Cardiac muscle cell (in vitro differentiated cells and primary cell): ENCODE measurements at places on chromosomes 5 and 9. TPM values are rescaled to one million over a fixed set of nuclear protein-coding genes. Genes with fewer than 3 reads are reported as not detected.

DNA sequence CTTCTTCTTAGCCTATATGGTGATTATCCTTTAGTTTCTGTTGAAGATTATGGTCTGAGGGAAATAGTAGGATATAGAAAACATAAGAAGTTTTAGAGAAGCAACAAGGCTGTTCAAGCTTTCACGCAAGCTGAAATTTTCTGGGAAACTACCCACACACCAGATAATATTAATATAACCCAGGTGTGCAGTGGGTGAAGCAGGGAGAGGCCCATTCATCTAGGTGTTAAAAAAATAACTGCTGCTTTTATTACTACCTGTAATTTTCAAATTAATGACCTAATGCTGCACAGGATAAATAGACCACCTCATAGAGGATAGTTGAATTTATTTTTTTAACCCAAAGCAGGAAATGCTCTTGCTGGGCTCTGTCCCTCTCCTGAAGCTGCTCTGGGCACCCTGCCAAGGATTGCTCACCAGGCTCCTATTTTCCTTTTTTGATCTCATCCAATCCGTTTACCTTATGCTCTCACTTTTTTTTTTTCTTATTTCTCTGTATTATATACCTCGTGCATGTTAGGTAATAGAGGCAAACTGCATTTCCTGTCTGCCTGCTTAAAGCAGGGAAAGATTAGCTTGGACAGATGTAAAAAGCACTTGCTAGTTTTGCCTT lies 124.3 kb upstream of the SLC12A2 start:
- peak; percentile 63 for DNase-seq

GRCh38 chr5:56735849-56736641 lies 79.3 kb upstream of the MAP3K1 start:
- peak; percentile 72 for DNase-seq

ZBTB43 gene
- 12.5 and 18.6 TPM in 2 replicates for total RNA-seq

DNA sequence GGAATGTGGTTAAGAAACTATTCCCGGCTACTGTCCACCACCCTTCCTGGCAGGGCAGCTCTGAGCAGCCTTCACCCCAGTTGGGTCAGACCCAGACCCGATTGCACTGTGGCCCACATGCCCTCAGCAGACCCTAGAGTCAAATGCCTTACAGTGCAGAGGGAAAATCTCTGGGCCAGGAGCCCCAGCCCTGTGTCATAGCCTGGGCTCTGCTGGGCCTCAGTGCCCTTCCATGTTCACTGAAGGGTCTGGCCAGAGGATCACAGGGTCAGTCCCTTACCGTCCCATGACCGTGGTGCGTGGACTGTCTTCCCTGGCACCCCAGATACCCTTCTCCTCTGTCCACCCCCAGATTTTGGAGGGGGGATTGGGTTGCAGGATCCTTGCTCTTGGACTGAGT lies 73.5 kb upstream of the COL5A1 start:
- DNase-seq = no peak

IGFBPL1 gene
- total RNA-seq = 12.6 and 24.2 TPM in 2 replicates

DNA sequence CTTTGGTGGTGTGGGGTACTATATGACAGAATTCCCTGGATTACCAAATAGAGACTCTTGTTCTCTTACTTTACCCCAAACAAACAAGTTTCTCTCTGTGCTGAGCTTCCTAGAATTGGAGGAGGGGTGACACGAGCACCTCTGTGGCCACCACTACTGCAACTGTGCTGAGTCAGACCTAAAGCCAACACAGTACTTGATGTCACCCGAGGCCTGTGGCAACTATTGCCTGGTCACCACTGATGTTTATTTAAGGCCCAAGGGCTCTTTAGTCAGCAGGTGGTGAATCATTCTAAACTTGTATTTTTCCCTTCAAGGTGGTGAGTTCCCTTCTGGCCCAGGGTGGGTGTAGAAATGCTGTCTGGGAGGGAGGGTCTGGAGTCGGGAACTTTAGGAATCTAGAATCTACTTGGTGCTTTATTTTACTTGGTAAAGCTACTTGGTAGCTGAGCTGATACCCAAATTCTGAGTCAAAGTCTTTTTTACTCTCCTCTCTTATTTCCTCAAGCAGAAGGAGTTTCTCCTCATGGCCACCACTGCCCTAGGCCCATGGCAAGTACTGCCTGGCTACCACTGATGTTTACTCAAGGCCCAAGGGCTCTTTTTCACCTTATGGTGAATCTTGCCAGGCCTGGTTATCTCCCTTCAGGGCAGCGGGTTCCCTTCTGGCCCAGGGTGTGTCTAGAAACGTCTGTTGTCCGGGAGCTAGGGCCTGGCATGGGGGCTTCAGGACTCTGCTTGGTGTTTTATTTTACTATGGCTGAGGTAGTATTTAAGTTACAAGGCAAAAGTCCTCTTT lies 9.8 kb downstream of the LURAP1L start:
- DNase-seq = peak; percentile 56

CCL21 gene
- total RNA-seq = 3.6 and 8.2 TPM in 2 replicates

DNA sequence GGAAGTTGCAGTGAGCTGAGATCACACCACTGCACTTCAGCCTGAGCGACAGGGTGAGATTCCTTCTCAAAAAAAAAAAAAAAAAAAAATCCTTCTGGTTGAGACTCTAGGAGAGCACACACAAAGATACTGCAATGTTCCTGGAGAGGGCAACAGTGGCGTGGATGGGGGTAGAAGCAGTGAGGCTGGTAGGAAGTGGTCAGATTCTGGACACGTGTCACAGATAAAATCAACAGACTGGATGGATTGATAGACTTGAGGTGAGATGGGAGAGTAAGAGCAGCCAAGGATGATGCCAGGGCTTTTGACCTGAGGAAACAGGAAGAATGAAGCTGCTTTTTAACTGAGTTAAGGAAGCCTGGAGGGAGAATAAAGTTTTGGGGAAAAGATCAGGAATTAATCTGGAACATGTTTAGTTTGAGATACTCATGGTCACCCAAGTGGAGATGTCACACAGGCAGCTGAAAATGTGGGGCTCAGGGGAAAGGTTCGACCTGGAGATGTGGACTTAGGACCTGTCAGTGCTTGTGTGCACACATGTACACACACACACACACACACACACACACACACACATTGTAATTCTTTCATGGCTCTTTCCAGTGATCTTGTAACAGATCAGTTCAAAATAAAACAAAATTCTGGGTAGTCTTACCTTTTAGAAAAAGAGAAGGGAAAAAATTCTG lies 88.1 kb downstream of the FANCC start:
- no peak for DNase-seq

DNA sequence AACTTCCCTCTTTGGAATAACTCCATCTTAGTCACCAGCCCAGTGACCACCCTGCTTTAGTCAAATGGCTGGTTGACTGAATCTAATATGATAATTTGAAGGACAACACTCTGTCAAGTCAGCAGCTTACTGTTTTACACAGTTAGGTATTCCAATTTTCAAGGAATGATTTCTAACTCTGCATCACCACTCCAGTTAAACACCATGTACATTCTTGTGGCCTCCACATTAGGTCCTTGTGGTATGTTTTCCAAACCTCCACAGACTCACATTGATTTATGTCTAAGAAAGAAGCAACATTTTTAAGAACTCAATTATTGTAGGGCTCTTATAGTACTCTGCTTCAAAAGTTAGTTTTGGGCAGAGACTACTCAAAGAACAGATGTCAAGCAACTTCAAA lies 110.7 kb downstream of the TLE1 start:
- DNase-seq = no peak

- no peak for DNase-seq
Observed at GRCh38 chr5:139925216-139925562, 117.9 kb downstream of the NRG2 start.

DNA sequence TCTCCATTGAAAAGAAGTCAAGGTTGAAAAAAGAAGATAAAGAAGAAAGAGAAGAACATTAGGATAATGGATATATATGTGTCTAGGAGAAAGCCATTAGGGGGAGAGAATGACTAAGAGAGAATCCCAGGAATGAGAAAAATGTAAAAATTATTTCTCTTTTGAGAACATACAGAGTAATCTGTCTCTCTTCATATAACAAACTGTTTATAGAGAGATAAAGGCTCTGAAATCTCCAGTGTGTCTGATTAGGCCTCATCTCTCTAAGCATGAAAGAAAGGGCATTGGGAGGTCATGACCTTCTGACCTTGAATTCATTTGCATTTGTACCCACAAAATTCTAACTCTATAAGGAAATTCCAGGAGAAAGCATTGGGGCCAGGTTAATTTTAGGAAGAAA lies 3.5 kb upstream of the MPDZ start:
- no peak for DNase-seq

DRD1 gene
- total RNA-seq = 1.3 and 3.1 TPM in 2 replicates

GRCh38 chr9:621201-621855 lies 220.2 kb upstream of the DMRT1 start:
- no peak for DNase-seq

DNA sequence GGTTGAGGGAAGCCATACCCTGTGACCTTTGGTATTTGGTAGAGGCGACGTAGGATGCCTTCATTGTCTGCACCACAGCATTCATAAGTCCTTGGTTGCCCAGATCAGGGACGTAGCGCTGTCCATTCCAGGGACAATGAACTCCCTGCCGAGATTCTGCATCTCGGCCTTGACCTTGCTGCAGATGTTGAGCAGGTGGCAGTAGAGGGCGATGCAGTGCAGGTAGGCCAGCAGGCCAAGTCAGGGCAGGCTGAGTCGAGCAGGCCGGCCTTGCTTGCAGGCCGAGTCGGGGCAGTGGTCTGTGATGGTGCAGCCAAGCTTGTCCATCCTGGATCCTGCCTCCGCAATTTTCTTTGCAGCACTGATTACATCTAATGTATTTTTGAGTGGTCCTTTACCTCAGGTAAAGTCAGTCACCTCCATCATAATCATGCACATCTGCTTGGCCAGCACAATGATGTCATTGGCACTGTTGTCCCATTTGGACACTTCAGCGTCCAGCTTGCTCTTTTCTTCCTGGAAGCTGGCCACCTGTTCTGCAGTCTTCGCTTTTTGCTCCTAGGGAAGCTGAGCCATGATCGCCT lies 93.4 kb upstream of the CCDC112 start:
- DNase-seq = no peak

GRCh38 chr5:164671640-164672039 lies 1166.2 kb downstream of the MAT2B start:
- no peak for DNase-seq

CDKN2A gene
- 0.25 and 0.27 TPM in 2 replicates for total RNA-seq

GRCh38 chr9:69748304-69748703 lies 11.5 kb downstream of the PTAR1 start:
- no peak for DNase-seq

DNA sequence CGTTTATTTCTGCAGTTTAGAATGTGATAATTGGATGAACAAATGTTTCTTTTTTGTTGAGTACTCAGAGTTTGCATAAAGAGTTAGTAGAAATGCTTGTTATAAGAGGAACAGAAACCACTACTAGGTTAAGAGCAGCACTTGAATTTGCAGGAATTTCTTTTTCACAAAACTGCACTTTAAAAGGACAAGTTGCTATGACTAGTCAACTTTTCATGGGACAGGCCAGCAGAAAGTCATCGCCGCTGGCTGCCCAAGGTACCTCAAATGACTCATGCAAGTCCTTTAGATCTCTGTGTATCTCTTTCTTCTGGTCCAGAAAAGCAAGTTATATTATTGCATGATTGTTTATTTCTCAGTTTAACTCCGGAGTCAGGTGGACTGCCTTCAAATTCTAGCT lies 97.3 kb upstream of the HMHB1 start:
- DNase-seq = no peak

GOLM1 gene
- 44.4 and 60.2 TPM in 2 replicates for total RNA-seq

GRCh38 chr9:100074093-100074492 lies 24.7 kb downstream of the ERP44 start:
- peak; percentile 62 for DNase-seq

MPDZ gene
- 50.6 and 83.1 TPM in 2 replicates for total RNA-seq

SIT1 gene
- total RNA-seq = not detected in 2 replicates

GRCh38 chr5:135488727-135489465 lies 36.7 kb upstream of the TIFAB start:
- DNase-seq = peak; percentile 67

- DNase-seq = peak; percentile 17
Observed at GRCh38 chr5:104186100-104186499, 623.5 kb upstream of the NUDT12 start.

GLDC gene
- total RNA-seq = 0.98 and 3.3 TPM in 2 replicates

GRCh38 chr5:170785416-170785815 lies 1.9 kb downstream of the GABRP start:
- no peak for DNase-seq

- no peak for DNase-seq
Observed at GRCh38 chr5:121707178-121707577, 144.5 kb upstream of the FTMT start.

DNA sequence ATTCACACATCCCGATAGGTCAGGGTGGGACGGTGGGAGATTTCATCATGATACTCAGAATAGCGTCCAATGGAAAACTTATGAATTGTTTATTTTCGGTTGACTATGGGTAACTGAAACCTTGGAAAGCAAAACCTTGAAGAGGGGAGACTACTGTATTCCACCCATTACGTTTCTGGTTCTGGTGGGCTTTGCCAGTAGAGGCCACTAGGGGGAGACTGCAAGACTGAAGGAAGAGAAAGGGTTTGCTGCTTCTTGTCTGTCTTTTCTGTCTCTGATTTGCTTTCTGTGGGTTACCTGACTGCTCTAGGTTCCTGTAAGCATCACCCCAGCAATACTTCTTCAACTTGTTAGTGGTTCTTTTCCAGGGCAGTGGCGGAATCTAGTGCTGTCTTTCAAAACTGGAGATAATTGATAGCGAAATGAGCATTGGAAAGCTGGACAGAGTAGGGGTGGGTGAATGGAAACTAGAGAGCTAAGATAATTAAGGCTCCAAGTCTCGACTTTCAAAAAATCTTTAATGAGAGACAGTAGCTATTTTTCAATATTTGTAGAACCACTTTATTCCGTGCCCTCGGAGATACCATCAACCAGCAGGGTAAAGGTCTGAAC lies 27.0 kb downstream of the GRIN3A start:
- DNase-seq = peak; percentile 3
